ENCODE measurements at places on chromosomes 1 and 21.
A peak's percentile ranks its signal among the peaks of the same experiment; 100 is the strongest.

- DNase-seq: peak; percentile 91
These were observed 35.4 kb downstream of the RSPH1 start for GRCh38 chr21:42460391-42461184.

GRCh38 chr21:46120301-46121285 lies 22.7 kb downstream of the COL6A2 start:
- DNase-seq: no peak

DNA sequence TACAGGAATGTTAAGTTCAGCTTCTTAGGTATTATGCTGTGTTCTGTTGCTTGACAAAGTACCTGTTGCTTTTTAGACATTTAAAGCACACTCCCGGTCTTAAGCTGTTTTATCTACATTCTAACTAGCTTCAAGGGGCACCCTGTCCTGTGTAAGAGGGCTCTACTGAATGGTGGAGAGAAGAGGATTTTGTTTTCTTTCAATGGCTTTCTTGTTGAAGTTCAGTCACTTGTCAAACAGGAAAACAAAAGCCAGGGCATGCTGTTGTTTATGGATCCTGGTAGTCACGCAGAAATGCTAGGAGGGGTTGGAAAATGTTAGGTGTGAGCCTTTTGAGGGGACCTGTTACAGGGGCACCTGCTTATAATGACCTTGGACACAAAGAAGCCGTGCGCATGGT lies 30.7 kb downstream of the PGM1 start:
- no peak for DNase-seq

GRCh38 chr21:45975020-45975666 lies 6.4 kb upstream of the COL6A1 start:
- DNase-seq: no peak

GRCh38 chr1:66415866-66416265 lies 118.1 kb upstream of the SGIP1 start:
- DNase-seq: no peak

DNA sequence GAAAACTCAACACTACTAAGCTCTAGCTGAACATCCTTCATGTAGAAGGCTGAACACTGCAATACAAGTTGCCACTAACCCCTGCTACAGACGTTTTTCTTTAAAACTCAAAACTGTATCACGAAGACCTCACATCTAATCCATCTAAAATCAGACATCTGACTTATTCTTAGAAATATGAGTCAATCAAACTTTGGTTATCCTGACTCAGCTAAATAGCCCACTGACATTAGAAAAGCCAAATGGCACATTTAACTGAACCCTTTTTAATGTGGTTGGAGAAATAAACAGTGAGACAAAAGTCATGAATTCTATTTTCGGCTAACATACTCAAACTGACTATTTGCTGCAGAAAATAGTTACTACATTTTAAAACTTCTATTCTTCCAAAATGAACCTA lies 35.6 kb downstream of the WLS start:
- DNase-seq: no peak

DNA sequence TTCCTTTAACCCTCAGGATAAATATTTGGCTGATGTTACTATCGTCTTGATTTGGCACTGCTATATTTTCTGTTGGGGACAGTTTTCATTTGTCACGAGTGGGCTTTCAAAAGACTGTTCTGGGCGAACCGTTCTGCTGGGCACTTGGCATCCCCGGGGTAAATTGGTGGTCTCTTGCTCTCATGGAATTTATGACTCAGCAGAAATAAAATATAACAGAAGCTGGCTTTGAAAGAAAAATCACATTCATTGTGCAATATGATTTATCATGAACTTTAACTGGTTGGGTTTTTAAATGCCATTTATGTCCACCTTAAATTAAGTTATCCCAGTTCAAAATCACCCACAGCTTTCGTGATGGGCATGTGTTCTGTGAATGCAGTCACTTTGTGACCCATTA lies 147.3 kb downstream of the KAZN start:
- DNase-seq: no peak
